ENCODE measurements at places on chromosomes 3 and 15.

DNA sequence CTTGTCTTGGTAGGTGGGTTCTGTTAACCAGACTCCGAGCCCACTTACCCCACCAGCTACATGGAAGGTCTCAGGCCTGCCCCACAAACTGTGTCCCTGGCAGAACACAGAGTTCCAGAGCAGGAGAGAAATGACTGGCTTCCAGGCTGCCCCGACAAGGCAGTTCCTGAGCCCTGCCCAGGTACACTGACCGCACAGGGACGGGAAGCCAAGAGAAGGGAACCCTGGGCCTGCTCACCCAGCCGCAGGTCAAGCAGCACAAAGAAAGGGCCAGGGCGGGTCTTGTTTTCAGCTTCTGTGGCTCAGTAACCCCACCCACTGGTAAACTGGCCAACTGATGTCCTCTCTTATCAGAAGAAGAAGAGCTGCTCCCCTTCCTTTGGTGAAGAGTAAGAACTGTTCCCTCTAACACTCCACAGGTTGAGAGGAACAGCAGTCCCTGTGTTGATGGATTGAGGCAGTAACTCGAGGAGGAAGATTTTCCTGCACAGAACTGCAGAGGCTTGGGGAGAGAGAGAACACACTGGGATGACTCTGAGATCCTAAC is 68.4 kb downstream of the CRTC3 start:
- DNase-seq: peak; percentile 44

DNA sequence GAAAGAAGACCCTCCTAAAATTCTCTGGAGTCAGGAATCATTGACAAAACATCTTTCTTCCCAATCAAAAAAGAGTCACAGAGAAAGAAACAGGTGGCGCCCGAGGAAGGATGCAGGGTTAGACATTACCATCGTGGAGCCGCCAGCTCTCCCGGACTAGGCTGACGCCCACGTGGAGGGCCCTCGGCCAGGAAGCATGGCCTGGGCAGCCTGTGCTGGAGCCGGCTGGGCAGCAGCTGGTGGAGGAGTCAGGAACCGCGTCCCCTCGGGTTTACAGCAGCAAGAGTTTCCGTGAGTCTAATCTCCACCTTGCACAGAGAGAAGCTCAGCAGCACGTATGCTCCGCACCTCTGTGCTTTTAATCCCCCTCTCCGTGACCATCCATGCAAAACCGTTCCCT is 533.7 kb upstream of the ATP11B start:
- no peak for DNase-seq

DNA sequence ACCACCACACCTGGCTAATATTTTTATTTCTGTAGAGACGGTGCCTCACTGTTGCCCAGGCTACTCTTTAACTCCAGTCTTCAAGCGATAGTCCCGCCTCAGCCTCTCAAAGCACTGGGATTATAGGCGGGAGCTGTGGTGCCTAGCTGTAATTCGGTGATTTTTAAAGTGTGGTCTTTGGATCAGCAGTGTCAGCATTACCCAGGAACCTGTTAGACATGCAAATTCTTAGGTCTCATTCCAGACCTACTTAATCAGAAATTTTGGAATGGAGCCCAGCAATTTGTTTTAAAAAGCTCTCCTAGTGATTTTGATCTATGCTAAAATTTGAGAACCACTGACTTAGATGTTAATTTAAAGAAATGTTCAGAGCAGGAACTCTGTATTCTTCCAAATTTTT is 51.9 kb downstream of the GOLM2 start:
- DNase-seq: peak; percentile 53

DNA sequence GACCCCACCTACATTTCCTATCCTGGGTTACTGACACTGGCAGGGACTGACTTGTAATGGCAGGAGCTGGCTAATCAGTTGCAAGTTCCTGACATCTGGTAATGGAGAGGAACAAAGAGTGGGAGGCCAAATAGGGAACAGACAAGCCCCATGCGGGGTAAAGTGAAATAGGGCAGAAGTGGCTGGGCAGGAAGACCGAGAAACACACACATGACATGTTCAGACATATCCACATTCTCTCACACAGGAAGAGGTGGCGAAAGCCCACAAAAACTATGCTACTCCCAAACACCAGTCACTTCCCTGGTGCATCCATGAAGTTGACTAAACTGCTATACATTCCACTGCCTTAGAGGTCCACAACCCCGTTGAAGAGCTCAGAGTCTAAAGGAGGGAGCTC is 394.1 kb upstream of the TBL1XR1 start:
- DNase-seq: peak; percentile 53

GRCh38 chr3:58161435-58162398 is 49.1 kb downstream of the DNASE1L3 start:
- peak; percentile 89 for DNase-seq

DNA sequence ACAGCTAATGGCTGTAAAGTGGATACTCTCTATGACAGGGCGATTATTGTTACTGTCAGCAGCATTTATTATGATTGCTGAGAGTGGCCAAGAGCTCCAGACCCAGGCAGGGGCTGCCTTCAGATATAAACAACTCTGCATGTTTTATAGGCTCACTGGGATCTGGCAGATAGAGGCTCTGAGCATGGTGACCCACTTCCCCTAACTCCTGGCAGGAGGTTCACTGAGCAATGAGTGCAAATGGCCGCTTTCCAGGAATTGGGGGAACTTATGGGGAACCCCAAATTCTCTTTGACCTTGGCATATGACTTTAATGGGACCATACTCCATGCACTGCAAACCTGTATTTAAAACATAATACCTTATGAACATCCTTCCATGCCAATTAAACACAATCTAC is 59.0 kb downstream of the SCN5A start:
- no peak for DNase-seq

- peak; percentile 79 for DNase-seq
Measured at GRCh38 chr15:41621200-41622193, 38.7 kb upstream of the MGA start.

DNA sequence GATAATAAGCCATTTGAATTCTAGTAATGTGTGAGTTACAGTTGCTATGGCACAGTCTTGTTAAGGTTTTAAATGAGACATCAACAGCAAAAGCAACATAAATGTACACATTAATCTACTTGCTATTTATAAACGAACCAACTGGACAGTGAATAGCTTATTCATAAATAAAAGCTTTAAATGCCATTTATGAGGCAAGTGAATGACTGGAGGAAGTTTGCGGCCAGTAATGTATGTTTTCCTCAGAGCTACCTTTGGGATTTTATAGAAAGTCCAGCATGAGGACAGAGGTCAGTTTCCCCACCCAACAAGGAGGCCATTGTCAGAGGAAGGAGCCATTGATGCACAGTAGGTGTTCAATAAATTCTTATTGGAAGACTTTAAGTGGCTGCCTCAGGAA is 48.0 kb upstream of the PXYLP1 start:
- no peak for DNase-seq

- DNase-seq: no peak
Measured at GRCh38 chr3:103218793-103219192, 784.0 kb downstream of the ZPLD1 start.

GRCh38 chr3:177041021-177041729 is 156.1 kb downstream of the TBL1XR1 start:
- DNase-seq: peak; percentile 15

GRCh38 chr3:155560135-155560534 is 184.7 kb downstream of the PLCH1 start:
- no peak for DNase-seq

DNA sequence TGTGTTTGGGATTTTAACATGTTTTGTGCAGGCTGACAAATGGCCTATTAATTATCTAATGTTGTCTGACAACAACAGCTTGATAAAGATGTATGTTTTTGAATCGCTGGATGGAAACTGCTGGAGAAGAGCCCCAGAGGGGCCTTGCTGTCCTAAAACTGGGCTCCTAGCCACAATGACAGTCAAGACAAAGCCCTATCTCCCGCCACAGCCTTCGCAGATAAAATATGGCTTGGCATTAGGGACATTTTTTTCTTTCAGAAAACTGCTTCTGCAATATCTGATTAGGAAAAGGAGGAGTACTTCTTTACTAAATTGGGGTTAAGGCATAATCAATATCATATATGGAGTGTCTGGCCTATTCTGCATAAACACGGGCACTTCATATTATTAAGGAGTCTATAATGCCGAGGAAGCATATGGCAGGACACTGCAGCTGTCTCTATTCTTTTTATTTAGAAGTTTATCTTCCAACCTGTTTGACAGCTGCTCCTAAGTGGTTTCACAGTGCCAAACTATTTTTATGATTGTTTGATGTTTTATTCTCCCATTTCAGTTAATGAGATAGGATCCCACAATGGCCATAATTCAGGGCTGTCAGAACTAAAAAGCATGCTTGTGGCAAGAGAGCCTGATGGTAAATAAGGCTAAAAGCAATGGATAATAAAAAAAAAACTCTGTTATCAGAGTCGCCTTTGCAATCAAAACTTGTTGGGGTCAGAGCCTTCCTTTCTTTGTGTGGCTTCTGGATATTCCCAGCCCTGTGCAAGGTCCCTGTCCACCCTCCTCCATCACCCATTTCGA is 210.1 kb downstream of the MECOM start:
- DNase-seq: no peak

- no peak for DNase-seq
Measured at GRCh38 chr3:182214416-182214815, 502.7 kb downstream of the SOX2 start.
